ENCODE measurements at places on chromosomes 2 and 18. TPM values are rescaled to one million over a fixed set of nuclear protein-coding genes. Genes with fewer than 3 reads are reported as not detected.

DNA sequence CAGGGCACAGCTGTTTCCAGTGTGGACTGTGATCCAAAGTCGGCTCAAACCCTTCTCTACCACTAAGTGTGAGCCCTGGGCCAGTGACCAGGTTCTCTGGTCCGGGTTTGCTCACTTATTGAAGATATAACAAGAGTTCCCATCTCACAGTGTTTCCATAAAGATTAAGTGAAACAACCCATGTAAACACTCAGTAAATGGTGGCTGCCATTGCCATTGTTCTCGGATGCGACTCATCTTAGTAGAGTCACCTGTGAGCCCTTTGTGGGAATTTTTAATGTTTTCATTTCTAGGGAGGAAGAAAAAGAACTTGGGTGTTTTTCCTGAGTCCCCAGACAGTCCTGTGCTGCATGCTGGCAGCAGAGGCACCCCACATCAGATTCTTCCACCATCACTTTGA lies 53.4 kb downstream of the TPGS2 start:
- 0 out of 2 replicates have a peak, but pooled peaks cover 4% of the 10 kb centered on the region for H3K27me3 ChIP-seq
- no peak overlapping the region for H3K4me3 ChIP-seq
- peaks cover under 1% of the 10 kb centered on the region for H3K4me1 ChIP-seq
- H3K36me3 ChIP-seq, result no peaks in the 10 kb centered on the region

IL1R1 gene
- total RNA-seq, result 12.7 TPM

- DNase-seq, result no peak
- no peaks in the 10 kb centered on the region for H3K4me1 ChIP-seq
- no peak overlapping the region for H3K4me3 ChIP-seq
- H3K36me3 ChIP-seq, result no peaks in the 10 kb centered on the region
These were observed 224.9 kb downstream of the ASXL3 start for GRCh38 chr18:33802955-33803354.

- no peak overlapping the region for H3K27ac ChIP-seq
- no peaks in the 10 kb centered on the region for H3K4me1 ChIP-seq
- H3K27me3 ChIP-seq, result no peaks in the 10 kb centered on the region
- H3K36me3 ChIP-seq, result no peaks in the 10 kb centered on the region
- H3K4me3 ChIP-seq, result no peak overlapping the region
These were observed 4.1 kb downstream of the CCDC195 start for GRCh38 chr2:224711859-224712665.

All from SJSA1 (cell line).